ENCODE measurements at places on chromosomes 2 and 18. TPM values are rescaled to one million over a fixed set of nuclear protein-coding genes. Genes with fewer than 3 reads are reported as not detected.
A peak's percentile ranks its signal among the peaks of the same experiment; 100 is the strongest.

The IL18R1 gene
- total RNA-seq, result 22.4 TPM

The TLX2 gene
- 0.18 TPM for total RNA-seq

DNA sequence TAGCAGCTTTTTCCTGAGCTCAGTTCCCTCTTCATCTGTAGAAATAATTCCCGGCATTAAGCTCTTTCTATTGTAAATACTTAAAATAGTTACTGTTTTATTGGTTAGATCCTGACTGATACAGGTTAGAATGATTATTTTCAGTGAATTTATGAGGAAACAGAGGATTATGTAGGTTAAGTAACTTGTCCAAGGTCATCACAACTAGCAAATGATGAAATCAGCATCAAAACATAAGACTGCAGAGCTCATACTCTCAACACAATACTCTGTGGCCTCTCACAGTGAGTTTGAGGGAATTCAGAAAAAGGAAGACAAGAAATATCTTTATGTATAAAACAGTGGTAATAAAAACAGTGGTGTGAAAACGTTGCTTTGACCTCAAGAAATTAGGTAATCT lies 113.2 kb upstream of the DLX2 start:
- no peak overlapping the region for H3K27ac ChIP-seq
- DNase-seq, result no peak
- no peaks in the 10 kb centered on the region for H3K36me3 ChIP-seq
- no peak overlapping the region for H3K4me3 ChIP-seq

GRCh38 chr2:19176172-19176852 lies 182.1 kb downstream of the OSR1 start:
- no peak overlapping the region for H3K27ac ChIP-seq
- no peaks in the 10 kb centered on the region for H3K36me3 ChIP-seq
- H3K27me3 ChIP-seq, result no peaks in the 10 kb centered on the region
- H3K4me3 ChIP-seq, result no peak overlapping the region
- DNase-seq, result no peak
- no peaks in the 10 kb centered on the region for H3K4me1 ChIP-seq

- no peak for DNase-seq
- H3K36me3 ChIP-seq, result peaks cover 1% of the 10 kb centered on the region
- no peak overlapping the region for H3K27ac ChIP-seq
- H3K4me1 ChIP-seq, result no peaks in the 10 kb centered on the region
- no peaks in the 10 kb centered on the region for H3K27me3 ChIP-seq
These were observed 126.8 kb downstream of the KCTD1 start for GRCh38 chr18:26421503-26421902.

GRCh38 chr2:231966886-231967285 lies 5.4 kb downstream of the DIS3L2 start:
- H3K27ac ChIP-seq, result no peak overlapping the region
- no peaks in the 10 kb centered on the region for H3K27me3 ChIP-seq
- H3K36me3 ChIP-seq, result peaks cover 13% of the 10 kb centered on the region
- peaks cover 45% of the 10 kb centered on the region for H3K4me1 ChIP-seq

- DNase-seq, result no peak
- peaks cover 5% of the 10 kb centered on the region for H3K27me3 ChIP-seq
- no peaks in the 10 kb centered on the region for H3K4me1 ChIP-seq
- H3K4me3 ChIP-seq, result no peak overlapping the region
- H3K27ac ChIP-seq, result no peak overlapping the region
- no peaks in the 10 kb centered on the region for H3K36me3 ChIP-seq
These were observed 277.5 kb downstream of the KCNS3 start for GRCh38 chr2:18156002-18156401.

The BOK gene
- total RNA-seq, result 0.64 TPM

DNA sequence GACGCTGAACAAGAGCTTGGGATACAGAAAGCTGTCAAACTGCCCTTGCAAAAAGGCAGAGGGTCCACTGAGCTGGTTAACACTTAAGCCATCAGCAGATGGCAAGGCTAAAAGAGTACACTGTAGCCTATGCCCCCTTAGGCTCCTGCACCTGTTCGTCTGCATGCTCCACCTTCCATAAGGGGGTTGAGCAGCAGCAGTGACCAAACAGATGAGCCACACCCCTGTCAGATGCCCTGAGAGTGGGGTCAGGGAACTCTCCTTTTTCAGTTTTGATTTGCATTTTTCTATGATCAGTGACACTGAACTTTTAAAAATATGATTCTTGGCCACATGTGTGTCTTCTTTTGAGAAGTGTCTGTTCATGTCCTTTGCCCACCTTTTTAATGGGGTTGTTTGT lies 402.5 kb upstream of the FAM98A start:
- H3K4me1 ChIP-seq, result no peaks in the 10 kb centered on the region
- no peaks in the 10 kb centered on the region for H3K27me3 ChIP-seq
- no peak overlapping the region for H3K4me3 ChIP-seq
- no peak for DNase-seq

DNA sequence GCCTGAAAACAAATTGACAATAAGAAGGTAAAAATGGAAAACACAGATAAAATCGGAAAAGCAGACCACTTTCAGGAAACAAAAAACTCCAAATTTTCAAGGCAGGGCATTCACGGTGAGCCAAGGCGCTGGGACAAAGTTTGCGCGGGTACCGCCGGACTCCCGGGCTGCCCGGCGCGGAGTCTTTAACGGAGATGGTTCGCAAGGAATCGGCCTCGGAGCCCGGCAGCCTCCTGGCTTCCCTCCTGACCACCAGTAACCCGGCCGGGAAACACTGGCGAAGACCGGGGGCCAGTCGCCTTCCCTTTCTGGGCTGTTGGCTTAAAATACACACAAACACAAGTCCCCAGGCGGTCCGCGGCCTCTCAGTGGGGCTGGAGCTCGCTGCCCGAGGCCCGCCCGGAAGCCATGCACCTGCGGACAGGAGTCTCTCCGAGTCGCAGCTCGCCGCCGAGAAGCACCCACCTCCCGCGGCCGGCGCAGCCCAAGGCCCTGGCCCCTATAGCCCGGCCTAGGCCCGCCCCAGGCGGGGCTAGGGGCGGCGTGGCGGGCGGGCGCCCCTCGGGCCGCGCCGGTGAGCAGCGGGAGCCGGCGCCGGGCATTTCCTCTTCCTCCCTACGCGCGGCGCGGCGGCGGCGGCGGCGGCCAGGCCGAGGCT lies 622 bp upstream of the KCMF1 start:
- peaks cover 45% of the 10 kb centered on the region for H3K36me3 ChIP-seq
- DNase-seq, result peak; percentile 74
- peaks cover 33% of the 10 kb centered on the region for H3K4me1 ChIP-seq
- H3K27me3 ChIP-seq, result no peaks in the 10 kb centered on the region

DNA sequence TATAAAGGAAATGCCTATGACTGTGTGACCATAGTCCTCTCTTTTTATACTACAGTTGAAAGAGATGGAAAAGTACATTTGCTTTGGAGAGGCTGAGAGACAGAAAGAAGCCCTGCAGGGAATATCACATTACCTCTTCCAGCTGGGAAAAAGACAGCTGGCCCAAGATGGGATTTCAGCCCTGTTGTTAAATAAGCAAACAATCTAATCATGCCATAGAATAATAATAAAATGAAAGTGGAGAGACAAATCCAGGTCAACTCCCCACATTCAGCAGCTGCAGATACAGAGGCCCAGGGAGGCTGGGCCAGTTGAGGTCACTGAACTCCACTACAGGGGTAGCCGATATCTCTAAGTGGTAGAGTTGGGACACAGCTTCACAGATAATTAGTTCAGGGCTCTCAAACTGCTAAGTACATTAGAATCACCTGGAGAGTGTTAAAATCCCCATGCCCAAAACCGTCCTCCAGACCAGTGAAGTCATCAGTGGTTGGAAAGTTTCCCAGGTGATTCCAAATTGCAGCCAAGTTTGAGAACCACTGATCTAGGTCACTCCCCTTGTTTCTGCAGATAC lies 81.9 kb downstream of the MOGAT1 start:
- H3K27me3 ChIP-seq, result no peaks in the 10 kb centered on the region
- H3K4me1 ChIP-seq, result no peaks in the 10 kb centered on the region
- H3K36me3 ChIP-seq, result no peaks in the 10 kb centered on the region
- DNase-seq, result no peak

- no peaks in the 10 kb centered on the region for H3K27me3 ChIP-seq
- no peak overlapping the region for H3K4me3 ChIP-seq
- H3K4me1 ChIP-seq, result no peaks in the 10 kb centered on the region
- no peak for DNase-seq
- H3K27ac ChIP-seq, result no peak overlapping the region
- H3K36me3 ChIP-seq, result no peaks in the 10 kb centered on the region
These were observed 553.0 kb upstream of the FANCL start for GRCh38 chr2:58794103-58794502.

The UGT1A10 gene
- not detected for total RNA-seq

The SELENOI gene
- total RNA-seq, result 26.5 TPM

The OSGEPL1 gene
- total RNA-seq, result 9.8 TPM

DNA sequence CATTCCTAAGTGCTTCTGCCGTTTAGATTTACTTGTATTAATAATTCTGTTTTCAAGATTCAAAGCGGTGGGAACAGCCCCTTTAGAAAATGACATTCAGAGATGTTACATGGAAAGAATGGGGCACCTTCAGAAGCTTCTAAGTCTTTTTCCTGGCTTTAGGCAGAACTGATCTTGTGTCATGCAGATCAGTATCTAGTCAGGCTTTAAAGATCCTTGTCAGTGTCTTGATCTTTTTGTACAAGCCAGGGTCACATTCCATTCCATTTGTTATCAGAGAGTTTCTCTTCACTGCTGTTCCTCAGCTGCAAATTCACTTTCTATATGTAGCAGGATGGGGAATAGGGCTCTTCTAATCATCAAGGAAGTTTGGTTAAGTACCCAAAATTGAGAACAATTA lies 275.3 kb downstream of the DCC start:
- DNase-seq, result no peak
- H3K4me1 ChIP-seq, result no peaks in the 10 kb centered on the region
- H3K27ac ChIP-seq, result no peak overlapping the region
- no peak overlapping the region for H3K4me3 ChIP-seq

- DNase-seq, result no peak
- H3K4me1 ChIP-seq, result no peaks in the 10 kb centered on the region
- no peaks in the 10 kb centered on the region for H3K27me3 ChIP-seq
- H3K4me3 ChIP-seq, result no peak overlapping the region
These were observed 40.7 kb downstream of the PARD3B start for GRCh38 chr2:204585930-204586329.

GRCh38 chr2:203279288-203279687 lies 40.5 kb downstream of the CYP20A1 start:
- no peak for DNase-seq
- H3K4me3 ChIP-seq, result no peak overlapping the region
- H3K27ac ChIP-seq, result no peak overlapping the region
- H3K27me3 ChIP-seq, result no peaks in the 10 kb centered on the region
- H3K4me1 ChIP-seq, result no peaks in the 10 kb centered on the region

The POTEI gene
- total RNA-seq, result not detected

- DNase-seq, result no peak
- H3K4me1 ChIP-seq, result peaks cover 1% of the 10 kb centered on the region
- no peaks in the 10 kb centered on the region for H3K36me3 ChIP-seq
These were observed 11.6 kb upstream of the SDC1 start for GRCh38 chr2:20236496-20236895.

The L3MBTL4 gene
- 0.11 TPM for total RNA-seq

The GMPPA gene
- 35.5 TPM for total RNA-seq

GRCh38 chr2:42663106-42663780 lies 94.8 kb downstream of the MTA3 start:
- H3K4me1 ChIP-seq, result peaks cover 15% of the 10 kb centered on the region
- H3K27me3 ChIP-seq, result no peaks in the 10 kb centered on the region
- peak; percentile 80 for DNase-seq
- no peak overlapping the region for H3K4me3 ChIP-seq
- H3K27ac ChIP-seq, result peak overlapping the region; percentile 38

DNA sequence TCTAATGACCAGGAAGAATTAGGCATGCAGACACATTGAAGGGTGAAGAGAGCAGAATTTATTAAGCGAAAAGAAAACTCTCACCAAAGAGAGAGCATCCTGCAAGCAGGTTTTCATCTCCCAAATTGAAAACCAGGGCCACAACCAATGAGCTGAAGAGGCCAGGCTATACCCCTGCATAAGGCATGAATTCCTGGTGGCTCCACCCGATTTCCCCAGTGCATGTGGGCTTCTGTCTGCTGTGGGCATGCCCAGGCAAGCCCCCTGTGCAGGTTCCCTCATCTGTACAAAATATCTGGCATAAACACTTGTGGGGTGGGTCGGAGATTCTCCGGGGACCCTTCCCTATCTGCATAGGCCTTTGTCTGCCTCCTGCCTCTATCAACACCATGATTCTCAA lies 621.6 kb upstream of the LRRTM1 start:
- DNase-seq, result no peak
- H3K4me1 ChIP-seq, result no peaks in the 10 kb centered on the region

GRCh38 chr2:64404743-64405142 lies 49.2 kb upstream of the LGALSL start:
- no peaks in the 10 kb centered on the region for H3K36me3 ChIP-seq
- no peak overlapping the region for H3K27ac ChIP-seq
- no peaks in the 10 kb centered on the region for H3K27me3 ChIP-seq
- no peak for DNase-seq
- no peak overlapping the region for H3K4me3 ChIP-seq

- no peak overlapping the region for H3K27ac ChIP-seq
- DNase-seq, result no peak
- no peak overlapping the region for H3K4me3 ChIP-seq
- no peaks in the 10 kb centered on the region for H3K36me3 ChIP-seq
- H3K27me3 ChIP-seq, result peaks cover 5% of the 10 kb centered on the region
- H3K4me1 ChIP-seq, result peaks cover 13% of the 10 kb centered on the region
These were observed 81.9 kb downstream of the TCF4 start for GRCh38 chr18:55506074-55506473.

The ZNF407 gene
- 11.4 TPM for total RNA-seq

DNA sequence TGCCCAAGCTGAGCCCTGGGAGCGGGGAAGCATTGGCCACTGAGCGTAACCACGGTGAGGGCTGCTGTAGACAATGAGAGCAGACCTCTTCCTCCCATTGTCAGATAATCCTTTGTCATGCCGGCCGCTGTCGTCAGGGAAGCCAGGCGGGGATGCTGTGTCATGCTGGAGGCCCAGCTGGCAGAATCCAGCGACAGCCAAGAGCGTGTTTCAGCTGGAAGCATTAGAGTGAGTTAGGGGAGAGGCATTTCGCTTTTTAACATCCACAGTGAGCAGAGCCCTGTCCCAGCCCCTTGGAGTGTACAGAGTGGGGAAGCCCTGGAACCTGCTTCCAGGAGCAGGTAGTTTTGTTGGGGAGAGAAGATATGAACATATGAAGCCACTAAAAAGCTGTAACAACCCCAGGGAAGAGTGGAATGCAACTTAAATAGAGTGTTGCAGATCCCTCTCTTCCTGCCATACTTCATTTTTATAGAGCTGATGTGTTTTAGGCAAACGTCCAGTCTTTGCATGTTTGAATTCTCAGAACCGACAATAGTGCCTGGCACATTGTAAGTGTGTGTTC lies 7.0 kb downstream of the CTIF start:
- peaks cover 8% of the 10 kb centered on the region for H3K4me1 ChIP-seq
- H3K36me3 ChIP-seq, result no peaks in the 10 kb centered on the region
- no peak overlapping the region for H3K4me3 ChIP-seq

The SLC23A3 gene
- 1.9 TPM for total RNA-seq

DNA sequence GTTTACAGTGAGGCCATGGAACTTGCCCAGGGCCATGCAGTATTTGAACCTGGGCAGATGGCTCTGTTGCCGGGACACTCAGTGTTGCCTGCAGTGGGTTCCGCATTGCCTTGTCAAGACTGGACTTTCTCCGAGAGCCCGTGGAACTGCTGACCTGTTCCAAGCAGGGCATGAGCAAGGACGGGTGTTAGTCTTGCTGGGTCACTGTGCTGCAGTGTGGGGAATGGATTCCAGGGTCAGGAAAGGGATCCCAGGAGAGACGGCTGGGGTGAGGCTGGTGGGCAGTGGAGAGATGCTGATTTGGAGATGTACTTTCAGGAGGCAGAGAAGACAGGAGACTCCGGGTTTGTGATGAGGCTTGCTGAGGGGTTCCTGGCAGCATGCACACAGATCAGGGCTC lies 348.7 kb upstream of the HS6ST1 start:
- DNase-seq, result no peak
- H3K4me1 ChIP-seq, result no peaks in the 10 kb centered on the region
- H3K27ac ChIP-seq, result no peak overlapping the region
- H3K36me3 ChIP-seq, result no peaks in the 10 kb centered on the region
- H3K4me3 ChIP-seq, result no peak overlapping the region
- H3K27me3 ChIP-seq, result peaks cover 7% of the 10 kb centered on the region
